ENCODE measurements at places on chromosomes 5 and 9. TPM values are rescaled to one million over a fixed set of nuclear protein-coding genes. Genes with fewer than 3 reads are reported as not detected.

CBY3 gene
- total RNA-seq: not detected

PCDHB15 gene
- total RNA-seq: 4.3 TPM

B4GALT1 gene
- 83.5 TPM for total RNA-seq

IFNA8 gene
- not detected for total RNA-seq

OTP gene
- not detected for total RNA-seq
